ENCODE measurements at places on chromosomes 11 and 22.

- no peak for DNase-seq
These were observed 211.6 kb upstream of the SESN3 start for GRCh38 chr11:95442531-95443050.

- no peak for DNase-seq
These were observed 12.5 kb upstream of the POU2AF1 start for GRCh38 chr11:111391328-111392124.

- no peak for DNase-seq
These were observed 13.1 kb downstream of the PTPN5 start for GRCh38 chr11:18778468-18778867.

DNA sequence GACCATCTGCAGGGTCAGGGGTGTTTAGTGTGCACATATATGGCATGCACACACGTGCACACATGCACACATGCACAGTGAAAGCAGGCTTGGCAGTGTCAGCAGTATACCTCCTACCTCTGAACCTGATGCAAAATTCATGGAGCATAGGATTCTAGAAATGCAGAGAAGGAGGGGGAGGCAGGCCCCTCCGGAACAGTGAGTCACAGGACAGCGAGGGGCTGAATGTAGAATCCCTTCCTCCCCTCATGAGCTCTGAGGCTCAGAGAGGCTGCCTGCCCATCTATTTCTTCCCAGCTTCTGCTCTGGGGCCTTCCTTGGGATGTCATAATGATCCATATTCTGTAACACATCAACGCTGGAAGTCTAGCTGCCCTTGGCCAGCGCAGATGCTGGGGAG is 66.7 kb upstream of the NECTIN1 start:
- no peak for DNase-seq

- no peak for DNase-seq
These were observed 342.6 kb downstream of the TBC1D22A start for GRCh38 chr22:47105085-47105484.

- no peak for DNase-seq
These were observed 95.8 kb downstream of the ADAMTS15 start for GRCh38 chr11:130544266-130544665.

GRCh38 chr11:11244470-11245080 is 108.5 kb downstream of the CSNK2A3 start:
- DNase-seq = no peak
